ENCODE measurements at places on chromosomes 4 and X.

DNA sequence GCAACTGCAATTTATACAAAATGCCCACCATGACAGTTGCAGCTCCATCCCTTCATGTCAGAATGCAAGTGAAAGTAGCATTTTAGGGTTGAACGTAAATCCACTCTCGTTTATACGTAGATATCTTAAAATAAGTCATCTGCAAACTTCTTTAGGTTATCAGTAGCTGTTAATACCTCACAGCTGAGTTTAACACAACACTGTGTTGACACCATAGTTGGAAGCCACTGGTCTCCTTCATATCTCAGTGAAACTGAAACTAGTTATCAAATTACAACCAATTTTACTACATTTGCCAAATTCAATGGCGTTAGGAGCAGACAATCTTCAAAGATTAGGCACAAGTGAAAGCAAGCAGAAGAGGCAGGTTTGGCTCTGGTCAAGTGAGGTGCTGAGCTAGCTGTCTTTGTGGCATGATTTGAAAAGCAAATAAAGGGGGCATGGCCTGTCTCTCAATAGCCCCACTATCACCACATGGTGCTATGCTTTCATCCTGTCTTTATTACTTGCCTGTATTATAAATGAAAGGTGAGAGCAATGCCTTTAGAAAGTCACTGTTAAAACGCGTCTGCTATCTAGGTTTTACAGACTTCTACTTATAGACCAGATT is 12.3 kb downstream of the PPP3CA start:
- DNase-seq: no peak

DNA sequence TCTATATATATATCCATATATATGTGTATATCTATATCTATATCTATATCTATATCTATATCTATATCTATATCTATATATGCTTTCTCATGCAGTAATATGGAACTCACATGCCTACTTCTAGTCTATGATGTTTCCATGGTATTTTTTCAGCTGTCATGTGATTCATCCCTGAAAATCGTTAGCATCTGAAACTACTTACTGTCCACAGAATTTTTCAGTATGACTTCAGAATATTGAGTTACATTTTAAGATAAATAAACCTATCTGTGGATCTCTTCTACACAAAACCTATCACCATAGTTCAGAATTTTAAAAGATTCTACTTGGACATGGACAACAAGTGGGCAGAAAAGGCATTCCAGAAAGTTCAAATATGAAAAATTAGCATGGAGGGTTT is 855.1 kb upstream of the INTU start:
- DNase-seq: no peak

GRCh38 chr4:6991771-6992557 is 51.2 kb upstream of the TADA2B start:
- no peak for DNase-seq

DNA sequence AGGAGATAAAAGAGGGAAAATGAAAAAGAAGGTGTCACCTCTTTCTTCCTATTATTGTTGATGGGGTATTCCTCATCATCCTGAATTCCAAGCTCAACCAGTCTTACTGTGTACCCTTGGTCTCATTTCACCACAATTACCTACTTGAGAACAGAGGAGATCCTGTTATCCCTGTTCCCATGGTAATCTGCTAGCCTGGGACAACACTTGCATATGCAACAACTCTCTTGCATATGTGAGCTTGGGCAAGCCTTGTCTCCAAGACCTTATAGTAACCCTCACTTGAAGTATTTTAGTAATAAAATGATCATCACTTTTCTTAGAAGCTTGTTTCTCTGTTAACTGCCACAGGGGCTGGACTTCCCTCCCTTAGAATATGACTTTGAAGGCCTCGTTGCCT is 253.7 kb downstream of the NAP1L3 start:
- no peak for DNase-seq

DNA sequence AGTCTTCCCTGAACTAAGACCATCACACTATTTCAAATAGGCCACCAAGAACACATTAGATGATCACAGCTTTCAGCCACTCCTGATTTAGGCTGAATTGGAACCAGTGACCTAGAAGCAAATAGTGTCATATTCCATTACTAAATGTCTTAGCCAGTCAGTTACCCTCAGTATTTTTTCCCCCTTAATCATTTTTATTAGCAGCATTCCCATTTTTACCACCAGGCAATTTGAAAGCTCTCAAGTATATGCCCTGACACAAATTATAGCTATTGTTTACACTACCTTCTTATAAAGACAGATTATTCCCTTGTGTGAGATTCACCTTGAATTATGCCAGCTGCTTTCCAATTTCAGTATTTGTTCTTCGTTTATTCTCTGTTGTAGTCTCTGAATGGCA is 1146.9 kb downstream of the PDHA2 start:
- DNase-seq: no peak

GRCh38 chrX:110310896-110311295 is 7.0 kb downstream of the AMMECR1 start:
- no peak for DNase-seq

GRCh38 chrX:107936434-107936730 is 45.8 kb downstream of the TEX13B start:
- DNase-seq: no peak

DNA sequence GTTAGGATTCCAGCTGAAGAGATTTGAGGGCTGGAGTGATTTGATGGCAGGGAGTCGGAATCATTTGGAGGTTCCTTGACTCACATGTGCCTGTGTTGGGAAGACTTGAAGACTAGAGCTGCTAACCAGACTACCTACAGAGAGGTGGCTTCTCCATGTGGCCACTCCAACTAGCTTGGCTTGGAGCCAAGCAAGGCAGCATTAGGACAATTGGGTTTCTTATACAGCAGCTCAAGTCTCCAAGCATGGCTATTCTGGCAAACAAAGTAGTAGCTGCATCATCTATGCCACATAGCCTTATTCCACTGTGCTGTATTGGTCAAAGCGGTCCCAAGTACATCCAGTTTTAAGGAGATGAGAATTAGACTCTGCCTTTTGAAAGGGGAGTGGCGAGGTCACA is 171.7 kb upstream of the SLC4A4 start:
- DNase-seq: no peak

DNA sequence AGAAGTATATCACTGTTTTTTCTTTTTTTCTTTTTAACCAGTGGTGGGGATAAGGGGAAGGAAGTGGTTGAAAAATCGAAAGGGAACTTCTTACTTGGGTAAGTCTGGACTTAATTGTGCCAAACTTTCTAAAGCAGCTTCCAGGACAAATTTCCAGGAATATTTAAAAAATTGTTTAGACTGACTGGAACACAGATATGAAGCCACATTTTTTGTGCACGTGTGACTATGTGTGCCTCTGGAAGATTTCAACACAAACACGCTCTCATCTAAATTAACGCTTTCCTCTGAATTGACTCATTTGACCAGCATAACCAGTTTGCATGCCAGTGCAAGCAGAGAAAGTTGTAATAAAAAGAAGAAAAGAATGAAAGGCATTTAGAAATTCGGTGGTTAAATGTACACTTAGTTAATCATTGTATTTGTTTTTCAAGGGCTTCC is 18.8 kb upstream of the YTHDC1 start:
- no peak for DNase-seq

- DNase-seq: no peak
These were observed 36.1 kb downstream of the GSPT2 start for GRCh38 chrX:51779306-51779705.

DNA sequence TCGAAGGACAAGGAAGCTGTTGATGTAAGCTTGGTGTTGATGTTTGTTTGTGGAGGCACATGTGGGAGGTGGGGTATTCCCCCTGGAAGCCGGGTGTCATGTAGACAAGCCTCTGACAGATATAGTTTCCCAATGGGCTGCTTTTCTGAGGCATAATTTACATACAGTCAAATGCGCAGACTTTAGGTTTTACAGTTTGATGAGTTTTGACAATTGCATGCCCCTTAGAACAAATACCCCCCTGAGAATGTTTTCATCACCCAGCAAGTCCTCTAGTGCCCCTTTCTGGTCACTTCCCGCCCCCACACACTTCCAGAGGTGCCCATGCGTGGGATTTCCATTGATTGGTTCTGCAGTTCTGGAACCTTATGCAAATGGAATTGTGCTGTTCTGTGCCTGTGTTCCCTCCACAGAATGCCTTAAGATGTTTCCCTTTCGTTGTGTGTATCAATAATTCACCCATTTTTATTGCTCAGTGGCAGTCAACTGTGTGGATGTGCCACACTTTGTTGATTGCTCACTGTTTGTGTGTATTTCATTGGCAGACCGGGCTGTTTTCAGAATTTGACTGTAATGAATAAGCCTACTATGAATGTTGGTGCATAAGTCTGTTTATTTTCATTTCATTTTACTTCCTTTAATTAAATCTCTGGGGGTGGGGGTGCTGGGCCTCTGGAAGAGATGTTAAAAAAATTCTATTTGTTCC is 8.5 kb downstream of the EVC start:
- DNase-seq: no peak

DNA sequence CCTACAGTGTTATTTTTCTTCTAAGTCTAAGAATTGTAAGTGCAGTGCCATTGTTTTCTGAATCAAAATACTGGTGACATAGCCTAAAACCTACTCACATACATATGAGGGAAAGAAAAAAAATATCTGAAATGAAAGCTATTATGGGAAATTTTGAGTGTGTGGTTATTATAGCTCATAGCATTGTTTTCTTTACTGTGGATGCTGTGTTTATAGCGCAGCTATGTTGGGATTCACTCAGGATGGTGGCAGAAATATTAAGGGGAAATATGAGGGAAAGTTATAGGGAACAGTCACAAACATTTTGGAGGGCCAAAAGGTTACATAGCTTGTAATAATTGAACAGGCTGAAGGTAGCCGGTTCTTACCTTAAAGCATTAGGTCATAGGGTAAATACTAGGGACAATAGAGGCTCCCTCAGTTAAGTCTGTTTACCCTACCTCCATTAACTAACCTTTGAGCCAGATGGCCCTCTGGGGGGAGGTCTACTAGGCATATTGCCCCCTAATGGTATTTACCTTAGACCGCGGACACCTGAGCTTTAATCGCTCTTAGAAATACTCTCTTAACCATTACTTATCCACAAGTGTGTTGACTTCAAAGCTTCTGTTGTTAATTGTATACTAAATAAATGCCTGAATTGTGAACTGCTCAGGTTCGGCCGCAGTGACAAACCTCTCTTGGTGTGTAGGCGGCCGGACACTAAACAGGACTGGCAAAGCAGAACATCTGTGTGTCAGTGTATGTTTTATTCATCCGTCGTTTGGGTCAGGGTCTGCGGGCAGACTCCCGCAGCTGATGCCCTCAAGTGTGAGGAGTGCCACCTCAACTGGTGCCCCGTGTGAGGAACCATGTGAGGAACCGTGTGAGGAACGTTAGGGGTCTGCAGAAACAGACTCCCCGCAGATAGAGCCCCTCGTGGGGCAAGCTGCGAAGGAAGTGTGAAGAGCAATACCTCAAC is 21.3 kb upstream of the SULT1B1 start:
- DNase-seq: no peak

- DNase-seq: no peak
These were observed 37.4 kb downstream of the PDLIM5 start for GRCh38 chr4:94489098-94489497.

DNA sequence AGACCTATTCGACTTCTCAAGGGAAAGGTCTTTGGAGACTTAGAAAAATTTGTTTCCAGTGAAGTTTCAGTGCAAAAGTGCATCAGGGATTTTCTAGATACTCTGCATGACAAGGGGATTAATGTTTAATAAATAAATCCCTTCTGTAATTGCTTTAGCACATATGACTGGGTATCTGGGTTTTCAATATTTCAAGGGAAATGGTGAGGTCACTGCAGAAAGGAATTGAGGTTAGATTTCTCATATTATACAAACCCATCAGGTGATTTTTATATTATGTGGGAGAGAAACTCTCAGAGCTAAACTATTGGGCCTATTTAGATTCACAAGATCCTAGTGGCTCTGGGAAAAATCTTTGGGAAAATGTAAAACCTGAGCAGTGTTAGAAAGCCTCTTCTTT is 48.3 kb upstream of the SLC4A4 start:
- no peak for DNase-seq

DNA sequence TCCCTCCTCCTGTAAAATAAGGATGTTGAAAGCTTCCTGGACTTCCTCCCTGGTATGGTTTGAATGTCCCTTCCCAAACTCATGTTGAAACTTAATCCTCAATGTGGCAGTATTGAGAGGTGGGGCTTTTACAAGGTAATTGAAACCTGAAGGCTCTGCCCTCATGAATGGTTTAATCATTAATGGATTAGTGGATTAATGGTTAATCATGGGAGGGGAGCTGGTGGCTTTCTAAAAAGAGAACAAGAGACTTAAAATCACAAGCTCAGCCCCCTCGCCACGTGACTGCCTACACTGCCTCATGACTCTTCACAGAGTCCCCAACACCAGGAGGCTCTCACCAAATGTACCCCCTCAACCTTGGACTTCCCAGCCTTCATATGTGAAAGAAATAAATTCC is 124.6 kb upstream of the ANXA3 start:
- DNase-seq: no peak

- DNase-seq: no peak
These were observed 32.5 kb upstream of the SLC2A9 start for GRCh38 chr4:10053635-10054453.

GRCh38 chr4:184410748-184411147 is 63.6 kb downstream of the IRF2 start:
- DNase-seq: no peak

DNA sequence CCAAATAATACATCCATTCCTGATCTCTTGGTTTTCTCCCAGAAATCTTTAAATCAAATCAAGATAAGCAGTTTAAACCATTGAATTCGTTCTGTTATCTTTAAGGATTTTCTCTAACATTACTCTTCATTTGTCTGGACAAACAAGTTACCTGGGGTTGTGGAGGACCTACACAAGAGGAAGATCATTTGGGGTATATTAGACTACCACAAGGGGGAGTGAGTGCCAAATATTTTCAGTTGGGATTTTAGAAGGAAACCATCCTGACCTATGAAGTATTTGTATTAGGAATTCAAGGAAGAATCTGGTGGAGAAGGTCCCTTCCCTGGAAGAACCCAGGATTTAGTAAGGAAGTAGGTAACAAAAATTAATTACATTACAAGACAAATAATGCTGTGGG is 12.0 kb upstream of the DCHS2 start:
- DNase-seq: no peak

DNA sequence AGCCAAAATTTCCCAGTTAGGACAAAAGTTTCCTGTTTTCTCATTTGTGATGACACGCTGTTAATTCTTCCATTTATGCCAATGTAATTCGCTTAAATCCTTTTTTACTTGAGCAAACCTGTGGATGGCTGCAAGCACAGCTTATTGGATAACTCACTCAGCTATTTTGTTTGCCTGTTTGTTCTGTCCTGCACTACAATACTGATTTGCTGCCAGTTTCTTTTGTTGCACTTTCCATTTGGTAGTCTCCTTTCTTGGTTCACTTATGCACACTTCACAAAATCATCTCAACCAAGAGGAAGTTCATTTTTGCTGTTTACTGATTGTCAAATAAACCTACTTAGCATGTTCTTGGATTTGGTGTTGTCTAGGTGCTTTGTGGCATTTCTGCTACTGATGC is 40.3 kb downstream of the MFAP3L start:
- DNase-seq: no peak

DNA sequence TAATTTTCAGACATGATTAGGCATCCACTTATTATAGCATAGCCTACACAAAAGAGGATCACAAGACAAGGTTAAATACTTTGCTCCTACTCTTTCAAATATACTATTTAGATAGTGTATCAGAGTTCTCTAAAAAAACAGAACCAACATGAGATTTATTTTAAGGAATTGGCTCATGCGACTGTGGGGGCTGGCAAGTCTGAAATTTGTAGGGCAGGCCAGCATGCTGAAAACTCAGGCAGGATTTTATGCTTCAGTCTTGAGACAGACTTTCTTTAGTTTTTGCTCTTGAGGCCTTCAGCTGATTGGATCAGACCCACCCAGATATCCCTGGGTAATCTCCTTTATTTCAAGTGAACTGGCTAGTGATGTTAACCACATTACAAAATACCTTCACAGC is 169.5 kb downstream of the MAML3 start:
- DNase-seq: no peak

GRCh38 chr4:10082459-10083272 is 33.9 kb downstream of the WDR1 start:
- DNase-seq: no peak
